Activated CD4-positive, CD25-positive, alpha-beta regulatory T cell (primary cell): ENCODE measurements at places on chromosomes 7 and 10.

DNA sequence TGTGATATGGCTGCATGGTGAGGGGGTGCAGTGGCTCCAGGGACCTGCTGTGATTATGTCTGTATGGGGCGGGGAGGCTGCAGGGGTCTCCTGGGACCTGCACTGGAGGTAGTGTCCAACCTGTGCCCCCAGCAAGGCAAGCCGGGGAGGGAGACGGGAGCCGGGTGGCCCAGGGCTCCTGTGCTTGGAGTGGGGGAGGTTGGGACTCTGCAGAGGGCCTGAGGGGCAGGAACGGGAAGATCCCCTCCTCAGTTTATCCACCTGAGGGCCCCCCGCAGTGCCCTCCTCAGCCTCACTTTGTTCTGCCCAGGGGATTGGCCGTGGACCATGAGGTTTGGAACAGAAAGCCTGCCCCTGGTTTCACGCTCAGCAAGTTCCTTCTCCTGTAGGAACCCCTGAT is 22.8 kb upstream of the PWWP2B start:
- no peak for DNase-seq

DNA sequence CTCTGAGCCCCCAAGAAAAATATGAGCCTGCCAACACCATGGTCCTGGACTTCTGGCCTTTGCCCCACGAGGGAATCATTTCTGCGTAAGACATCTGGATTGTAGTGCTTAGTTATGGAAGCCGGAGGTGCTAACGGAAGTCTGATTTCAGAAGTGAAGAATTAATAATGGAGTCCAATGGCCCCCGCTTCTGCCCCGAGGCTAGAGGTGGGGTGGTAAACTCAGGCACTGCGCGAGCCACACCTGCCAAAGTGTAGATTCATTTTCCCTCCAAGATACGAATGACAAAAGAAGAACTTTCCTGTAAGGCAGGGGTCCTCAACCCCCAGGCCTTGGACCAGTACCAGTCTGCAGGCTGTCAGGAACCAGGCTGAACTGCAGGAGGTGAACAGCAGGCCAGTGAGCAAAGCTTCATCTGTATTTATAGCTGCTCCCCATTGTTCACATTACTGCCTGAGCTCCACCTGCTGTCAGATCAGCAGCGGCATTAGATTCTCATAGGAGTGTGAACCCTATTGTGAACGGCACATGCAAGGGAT is 22.3 kb downstream of the CNPY1 start:
- DNase-seq: no peak

GRCh38 chr7:111750228-111750627 is 187.9 kb upstream of the IMMP2L start:
- no peak for DNase-seq

DNA sequence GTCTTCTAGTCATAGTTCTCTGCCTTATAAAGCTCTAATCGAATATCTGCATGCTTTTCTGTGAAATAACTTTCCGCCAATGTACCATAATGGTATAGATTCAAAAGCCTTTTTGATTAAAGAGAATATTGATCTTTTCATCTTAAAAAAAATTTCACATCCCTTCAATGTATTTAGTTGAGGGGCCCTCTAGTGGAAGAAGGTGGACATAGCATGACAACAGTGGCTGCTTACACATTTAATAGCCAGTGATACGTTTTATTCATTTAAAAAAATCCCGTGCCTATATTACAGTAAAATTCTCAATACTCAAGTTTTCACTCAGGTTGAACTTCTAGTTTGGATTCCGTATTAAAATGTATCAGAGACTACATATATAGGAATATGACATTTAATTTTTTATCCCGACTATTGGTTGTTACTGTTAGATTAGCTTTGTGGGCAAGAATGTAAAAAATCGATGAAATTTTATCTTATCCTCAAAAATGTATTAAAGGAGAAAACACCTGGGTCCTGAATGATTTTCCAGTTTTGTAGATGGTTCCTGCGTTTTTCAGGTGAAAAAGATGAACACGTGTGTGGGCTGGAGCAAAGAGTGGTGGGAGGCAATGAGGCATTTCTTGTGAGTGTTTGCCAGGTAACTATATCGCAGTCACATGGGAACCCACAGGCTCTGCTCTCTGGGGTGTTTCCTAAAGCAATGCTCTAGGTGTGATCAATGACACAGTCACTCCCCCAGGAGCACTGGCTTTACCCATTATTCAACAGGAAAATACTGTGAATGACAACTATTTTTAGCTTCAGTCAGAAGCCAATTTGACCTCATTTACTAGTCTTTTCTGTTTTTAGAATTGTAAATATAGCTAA is 24.1 kb upstream of the PNLIP start:
- DNase-seq: no peak

GRCh38 chr7:143397710-143398530 is 10.7 kb downstream of the EPHA1 start:
- no peak for DNase-seq

DNA sequence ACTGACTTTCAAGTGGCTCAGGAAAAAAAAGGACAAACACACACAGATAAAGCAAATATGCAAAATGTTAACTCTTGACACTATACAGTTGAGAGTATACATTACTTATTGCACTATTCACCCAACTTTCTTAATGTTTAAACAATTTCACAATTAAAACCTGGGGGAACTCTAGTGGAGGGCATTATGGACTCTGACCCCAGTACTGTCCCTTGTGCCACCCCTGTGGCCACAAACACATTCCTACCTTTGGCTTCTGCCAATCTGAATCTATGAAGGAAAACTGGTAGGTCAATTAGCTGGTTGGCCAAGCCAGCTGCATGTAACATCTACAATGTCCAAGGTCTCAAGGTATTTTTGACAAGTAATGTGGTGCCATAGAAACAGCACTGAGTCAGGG is 7.5 kb upstream of the FGFR2 start:
- DNase-seq: no peak

DNA sequence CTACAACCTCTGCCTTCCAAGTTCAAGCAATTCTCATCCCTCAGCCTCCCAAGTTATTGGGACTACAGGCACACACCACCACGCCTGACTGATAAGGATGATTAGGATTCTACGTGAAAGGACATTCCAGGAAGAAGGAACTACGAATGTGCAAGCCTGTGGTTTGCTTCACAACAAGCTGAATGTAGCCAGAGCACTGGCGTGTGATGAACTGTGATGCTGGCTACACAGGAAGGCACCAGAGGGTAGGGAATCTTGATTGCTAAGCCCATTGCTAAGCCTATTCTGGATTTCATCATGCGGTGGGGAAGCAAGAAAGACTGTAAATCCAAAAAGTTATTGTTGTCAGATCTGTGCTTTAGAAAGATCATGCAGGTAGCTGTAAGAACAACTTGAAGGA is 72.3 kb upstream of the SRRM3 start:
- DNase-seq: no peak

DNA sequence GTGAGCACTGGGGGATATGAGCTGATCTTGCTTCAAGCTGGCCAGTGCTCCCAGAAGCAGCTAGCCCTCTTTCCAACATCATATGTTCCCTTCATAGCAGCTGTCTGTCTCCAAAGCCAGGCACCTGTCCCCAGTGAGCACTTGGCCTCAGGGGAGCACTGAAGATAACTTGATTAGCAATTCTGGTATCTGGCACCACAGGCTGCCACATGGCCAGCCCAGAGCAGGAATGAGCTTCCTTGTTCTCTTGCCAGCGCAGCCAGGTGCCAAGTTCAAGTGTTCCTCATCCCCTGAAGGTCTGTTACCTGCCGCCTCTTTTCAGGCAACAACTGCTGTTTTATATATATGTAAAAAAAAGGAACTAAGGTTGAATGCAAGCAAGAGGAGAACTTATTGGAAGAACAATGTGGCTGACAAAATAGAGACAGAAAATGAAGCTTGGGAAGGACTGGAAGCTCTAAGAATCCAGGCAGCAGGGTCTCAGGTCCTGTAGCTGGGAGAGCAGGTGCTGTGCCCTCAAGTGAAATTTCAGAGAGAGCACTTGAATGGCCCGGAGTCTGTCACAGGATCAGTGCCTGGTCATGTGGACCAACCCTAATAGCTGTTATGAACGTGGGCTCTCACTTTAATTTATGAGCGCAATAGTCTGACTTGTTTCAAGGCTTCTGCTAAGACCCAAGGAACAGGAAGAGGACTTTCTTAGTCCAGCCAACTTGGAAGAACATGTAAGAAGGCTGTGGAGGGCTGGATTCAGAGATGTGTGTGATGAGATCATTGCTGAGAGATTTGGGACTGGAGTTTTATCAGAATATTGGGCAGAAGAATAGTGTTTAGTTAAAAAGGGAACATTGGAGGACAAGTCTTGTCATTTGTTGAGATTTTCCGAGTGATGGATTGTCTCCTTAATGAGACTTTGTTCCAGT is 267.2 kb downstream of the GLRX3 start:
- DNase-seq: no peak
